ENCODE measurements at places on chromosomes 16 and 17.

- no peak for DNase-seq
These were observed 46.1 kb downstream of the WSB1 start for GRCh38 chr17:27339836-27340550.

DNA sequence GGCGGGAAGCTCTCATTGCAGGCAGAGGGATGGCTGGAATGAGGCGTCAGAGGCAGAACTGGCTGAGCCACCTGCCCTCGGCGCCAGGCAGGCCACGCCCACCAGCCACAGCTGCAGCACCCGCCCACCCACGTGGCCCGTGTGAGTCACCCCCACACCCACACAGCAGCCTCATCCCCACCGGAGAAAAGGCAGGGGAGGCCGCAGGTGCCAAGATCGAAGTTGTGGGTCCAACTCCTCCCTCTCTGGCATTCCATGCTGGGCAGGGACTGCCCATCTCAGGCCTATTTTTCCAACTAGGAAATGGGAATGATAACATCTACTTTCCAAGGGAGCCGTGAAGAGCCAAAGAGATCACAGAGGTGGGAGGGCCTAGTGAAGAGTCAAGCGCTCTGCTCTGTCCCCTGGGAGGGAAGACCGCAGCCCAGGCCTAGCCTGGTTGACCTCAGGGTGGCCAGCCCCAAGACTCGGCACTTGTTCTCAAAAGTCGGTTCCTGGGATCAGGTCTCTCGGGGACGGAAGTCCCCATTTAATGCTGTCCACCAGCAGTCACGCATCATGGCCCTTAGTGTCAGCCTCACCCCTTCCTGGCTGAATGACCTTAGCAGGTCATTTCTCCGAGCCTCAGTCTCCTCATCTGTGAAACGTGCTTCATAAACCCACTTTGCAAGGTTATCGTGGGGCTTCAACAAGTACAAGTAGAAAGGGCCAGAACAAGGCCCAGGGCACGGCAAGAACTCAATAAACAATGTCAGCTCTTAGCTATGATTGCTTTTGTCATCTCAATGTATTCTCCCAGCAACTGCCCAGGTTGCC, at the start of gene TRPV3:
TSS of gene TRPV3 (minus strand) at position 45 of the 816 bp plus-strand sequence. CDS start 2,962 bp downstream, outside the sequence.
- no peak for DNase-seq

DNA sequence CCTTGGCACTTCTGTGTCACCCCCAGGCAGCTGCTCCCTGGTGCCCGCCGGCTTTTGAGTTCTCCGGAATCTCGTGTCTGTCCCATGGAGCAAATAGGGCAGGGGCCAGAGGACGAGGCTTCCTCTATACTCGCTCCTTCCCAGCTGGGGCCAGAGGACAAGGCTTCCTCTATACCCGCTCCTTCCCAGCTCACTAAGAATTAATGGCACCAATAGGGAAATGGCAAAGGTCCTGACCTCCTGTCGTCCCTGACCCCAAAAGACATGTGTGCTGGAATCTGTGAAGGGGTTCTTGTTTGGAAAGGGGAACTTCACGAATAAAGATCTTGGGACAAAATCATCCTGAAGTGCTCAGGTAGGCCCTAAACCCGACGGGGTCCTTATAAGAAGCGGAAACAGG, 7.6 kb downstream of the SGSH start:
- DNase-seq = no peak

DNA sequence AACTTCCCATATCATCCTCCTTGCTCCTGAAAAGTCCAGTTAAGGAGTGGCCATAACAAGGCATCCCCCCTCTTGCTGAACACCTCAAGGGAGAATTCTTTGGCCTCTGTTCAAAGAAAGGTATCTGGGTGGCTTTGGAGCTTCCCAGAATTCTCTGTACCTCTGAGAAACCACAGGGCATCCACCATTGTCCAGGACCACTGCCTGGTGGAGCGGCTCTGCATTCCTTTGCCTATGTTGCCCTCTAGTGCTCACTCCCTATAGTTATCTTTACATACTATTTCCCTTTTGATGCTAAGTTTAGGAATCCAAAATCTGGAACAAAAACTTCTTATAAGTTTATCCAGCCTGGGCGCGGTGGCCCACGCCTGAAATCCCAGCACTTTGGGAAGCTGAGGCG, 30.3 kb downstream of the CHD9NB start:
- DNase-seq = peak; percentile 33

DNA sequence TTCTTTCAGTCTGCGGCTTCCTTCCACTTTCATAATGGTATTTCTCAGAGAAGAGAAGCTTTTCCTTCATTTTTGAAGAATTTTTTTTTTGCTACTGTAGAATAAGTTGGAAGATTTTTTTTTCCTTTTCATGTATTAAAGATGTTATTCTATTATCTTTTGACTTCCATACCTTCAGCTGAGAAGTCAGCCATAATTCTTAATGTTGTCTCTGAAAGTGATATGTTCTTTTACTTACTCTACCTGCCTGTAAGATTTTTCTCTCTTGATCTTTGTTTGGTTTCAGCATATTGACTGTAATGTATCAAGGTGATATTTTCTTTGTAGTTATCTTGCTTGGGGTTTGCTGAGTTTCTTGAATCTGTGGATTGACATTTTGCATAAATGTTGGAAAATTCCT, 143.5 kb upstream of the TOX3 start:
- no peak for DNase-seq

- no peak for DNase-seq
These were observed 66.1 kb downstream of the BCAS3 start for GRCh38 chr17:60743799-60744198.

DNA sequence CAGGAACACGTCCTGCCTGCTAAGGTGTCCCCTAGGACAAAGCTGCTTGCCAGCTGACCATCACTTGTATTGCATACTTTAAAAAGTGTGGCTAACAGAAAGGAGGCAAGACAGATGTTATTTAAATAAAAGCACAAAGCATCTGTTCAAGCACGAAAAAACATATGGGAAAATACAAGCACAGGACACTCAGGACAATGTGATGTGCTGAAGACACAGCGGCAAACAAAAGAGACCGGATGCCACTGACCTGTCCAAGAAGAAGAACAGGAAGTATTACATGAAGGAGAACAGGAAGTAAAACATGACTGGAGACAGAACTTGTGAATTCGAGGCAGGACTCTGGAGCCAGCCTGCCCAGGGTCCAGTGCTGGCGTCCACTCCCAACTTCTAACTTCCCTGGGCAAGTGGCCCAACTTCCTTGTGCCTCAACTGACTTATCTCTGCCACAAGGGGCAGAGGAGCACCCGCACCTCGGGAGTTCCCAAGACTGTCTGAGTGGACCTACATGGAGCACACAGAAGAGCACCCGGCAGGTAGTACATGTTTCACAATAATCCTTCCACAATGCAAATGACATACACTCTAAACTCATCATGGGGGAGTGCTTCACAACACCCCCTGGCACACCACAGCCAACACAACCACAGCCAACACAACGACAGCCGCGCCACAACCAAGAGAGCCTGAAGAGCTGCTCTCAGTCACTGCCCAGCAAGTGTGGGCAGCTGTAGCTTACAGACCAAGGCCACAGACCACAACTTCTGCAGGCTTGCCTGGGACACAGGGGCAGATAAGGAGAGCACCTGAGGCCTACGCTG, 36.6 kb downstream of the ANKRD11 start:
- no peak for DNase-seq

- DNase-seq = no peak
These were observed 139.5 kb downstream of the SNX11 start for GRCh38 chr17:48247038-48247437.

- DNase-seq = no peak
These were observed 12.2 kb upstream of the AKTIP start for GRCh38 chr16:53515259-53515658.

DNA sequence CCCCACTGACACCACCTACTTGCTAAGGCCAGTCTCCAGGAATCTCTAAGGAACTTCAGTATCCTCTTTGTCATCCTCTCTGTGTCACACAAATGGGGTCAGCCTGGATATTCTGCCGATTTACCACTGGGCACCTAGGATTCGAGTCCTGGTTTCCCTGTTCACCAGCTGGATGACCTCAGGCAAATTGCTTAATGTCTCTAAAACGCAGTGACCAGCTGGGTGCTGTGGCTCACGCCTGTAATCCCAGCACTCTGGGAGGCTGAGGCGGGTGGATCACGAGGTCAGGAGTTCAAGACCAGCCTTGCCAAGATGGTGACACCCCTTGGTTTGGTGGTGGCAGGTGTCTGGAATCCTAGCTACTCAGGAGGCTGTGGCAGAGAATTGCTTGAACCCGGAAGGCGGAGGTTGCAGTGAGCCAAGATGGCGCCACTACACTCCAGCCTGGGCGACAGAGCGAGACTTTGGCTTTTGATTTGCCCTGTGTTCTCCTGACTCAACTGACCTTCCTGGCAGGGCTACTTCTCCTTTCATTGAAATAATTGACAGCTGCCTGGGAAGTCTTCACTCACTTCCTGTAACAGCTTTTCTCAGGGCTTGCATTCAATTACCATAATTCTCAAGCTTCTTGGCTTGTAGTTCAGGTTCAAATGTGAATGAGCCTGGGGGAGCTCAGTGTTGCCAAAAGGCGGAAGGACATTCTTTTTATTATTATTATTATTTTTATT, 15.4 kb downstream of the SYCE1L start:
- DNase-seq = no peak

DNA sequence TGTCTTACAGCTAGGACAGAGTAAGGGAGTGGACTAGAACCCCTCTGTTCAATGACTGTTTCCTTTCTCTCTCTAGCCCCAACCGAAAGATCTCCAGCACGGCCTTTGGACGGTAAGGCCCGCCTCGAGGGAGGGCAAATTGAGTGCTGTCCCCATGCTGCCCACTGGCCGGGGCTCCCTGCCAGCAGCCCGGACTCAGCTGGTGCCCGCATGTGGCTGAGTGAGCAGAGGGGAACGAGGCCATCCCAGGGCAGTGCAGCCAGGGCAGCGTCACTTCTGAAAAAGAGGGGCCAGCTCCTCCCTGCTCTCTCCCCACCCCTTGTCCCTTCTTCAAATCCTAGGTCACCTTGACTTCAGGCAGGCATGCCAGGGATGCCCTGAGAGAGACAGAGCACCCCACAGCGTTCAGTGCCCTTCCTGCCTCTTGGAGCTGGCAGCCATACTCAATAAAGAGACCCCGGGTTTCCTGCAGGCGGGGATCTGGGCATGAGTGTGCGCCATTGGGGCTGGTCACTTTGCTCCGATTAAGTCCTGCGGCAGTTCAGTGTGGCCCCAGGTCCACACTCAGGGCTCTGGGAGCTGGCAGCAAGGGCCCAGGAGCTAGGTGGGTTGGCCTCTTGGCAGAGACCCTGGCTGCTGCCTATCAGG, 130.9 kb downstream of the RAB11FIP4 start:
- no peak for DNase-seq

DNA sequence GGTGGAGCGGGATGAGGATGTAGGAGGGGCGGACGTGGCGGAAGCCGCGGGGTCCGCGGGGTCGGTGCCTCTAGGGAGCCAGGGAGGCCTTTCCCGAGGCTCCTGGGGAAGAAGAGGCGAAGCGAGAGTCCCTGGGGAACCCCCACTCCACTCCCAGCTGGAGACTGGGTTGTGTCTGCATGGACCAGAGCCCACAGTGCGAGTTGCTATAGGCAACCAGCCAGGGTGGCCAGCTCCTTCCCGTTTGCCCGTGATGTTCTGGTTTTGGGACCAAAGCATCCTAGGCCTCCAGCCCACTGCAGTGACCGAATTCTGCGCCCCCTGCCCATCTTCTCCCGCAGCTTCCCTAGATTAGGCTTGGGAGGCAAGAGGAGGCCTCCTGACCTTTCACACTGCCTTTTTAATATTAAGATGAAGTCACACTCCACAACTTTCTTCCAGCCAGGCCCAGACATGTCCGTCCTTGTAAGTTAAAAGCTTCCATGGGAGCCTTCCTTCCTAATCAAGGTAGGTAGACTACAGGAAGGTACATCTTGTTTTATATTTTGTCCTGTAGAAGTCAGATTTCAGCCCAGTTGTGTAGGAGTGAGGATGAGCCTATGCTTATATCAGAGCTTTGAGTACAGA, 469 bp downstream of the AMZ2 start:
- DNase-seq = no peak

GRCh38 chr16:75376475-75377161, 56.7 kb downstream of the CFDP1 start:
- DNase-seq = no peak

- DNase-seq = no peak
These were observed 6.5 kb upstream of the UBB start for GRCh38 chr17:16374146-16374938.

DNA sequence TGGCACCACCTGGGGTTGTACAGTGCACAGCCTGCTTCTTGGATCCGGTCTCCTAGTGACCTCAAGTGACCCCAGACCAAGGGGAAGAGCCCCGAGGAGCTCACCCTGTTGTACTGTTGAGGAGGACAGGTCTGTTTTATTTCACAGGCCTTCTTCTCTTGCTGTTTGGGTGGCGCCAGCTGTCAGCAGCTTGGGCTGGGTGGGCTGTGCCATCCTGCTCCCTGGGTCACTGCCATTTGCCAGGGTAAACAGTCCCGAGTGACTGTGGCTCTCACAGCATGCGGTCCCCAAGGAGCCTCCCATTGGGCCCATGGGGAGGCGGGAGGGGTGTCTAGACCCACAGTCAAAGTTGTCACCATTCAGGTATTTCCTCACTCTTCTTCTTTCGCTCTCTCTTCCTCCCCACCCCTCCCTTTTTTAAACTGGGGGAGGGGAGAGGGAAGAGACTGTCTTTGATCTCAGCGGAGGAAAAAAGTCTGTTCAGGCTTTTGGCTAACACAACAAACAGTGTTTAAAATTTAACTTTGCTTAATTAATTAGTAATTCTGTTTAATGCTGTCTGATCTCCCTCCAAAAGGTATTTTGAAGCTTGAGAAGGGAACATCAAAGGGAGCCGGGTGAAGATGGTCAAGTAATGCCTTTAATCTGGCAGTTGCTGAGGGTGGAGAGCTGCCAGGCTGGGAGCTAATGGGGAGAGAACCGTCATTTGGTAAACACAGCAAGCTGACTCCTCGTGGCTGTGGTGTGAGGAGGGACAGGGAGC, 64.0 kb downstream of the SNX20 start:
- DNase-seq = no peak

DNA sequence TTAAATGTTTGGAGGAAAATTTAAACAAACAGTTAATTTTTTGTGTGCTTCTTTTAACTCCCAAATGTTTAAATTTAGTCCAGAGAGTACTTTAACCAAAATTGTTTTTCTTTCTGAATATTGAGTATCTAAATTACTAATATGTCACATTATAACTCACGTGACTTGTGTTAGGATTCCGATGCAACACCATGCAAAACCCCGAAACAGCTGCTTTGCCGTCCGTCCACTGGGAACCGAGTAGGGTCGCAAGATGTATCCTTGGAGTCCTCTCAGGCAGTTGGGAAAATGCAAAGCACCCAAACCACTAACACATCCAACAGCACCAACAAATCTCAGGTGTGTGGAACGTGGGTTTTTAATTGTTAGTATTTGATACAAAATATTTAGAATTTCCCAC, 38.7 kb upstream of the ADCY7 start:
- DNase-seq = no peak

GRCh38 chr17:40097087-40097486, 3.3 kb downstream of the NR1D1 start:
- no peak for DNase-seq

DNA sequence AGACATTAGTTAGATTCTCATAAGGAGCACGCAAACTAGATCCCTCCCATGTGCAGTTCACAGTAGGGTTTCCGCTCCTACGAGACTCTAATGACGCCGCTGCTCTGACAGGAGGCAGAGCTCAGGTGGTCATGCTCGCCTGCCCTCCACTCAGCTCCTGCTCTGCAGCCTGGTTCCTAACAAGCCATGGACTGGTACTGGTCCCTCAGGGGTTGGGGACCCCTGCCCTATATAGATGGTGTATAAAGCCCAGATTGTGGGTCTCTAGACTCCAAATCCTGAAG, 52.1 kb upstream of the LYRM9 start:
- DNase-seq = no peak

GRCh38 chr17:40480501-40481003, 20.9 kb downstream of the TNS4 start:
- peak; percentile 8 for DNase-seq

Data from bone marrow (tissue), 2 donors.